Stimulated activated CD8-positive, alpha-beta memory T cell treated with anti-CD3 and anti-CD28 coated beads, Interleukin-2, amount 100 ng/mL, for 48 hours (primary cell): ENCODE measurements at places on chromosomes 7 and 10.

GRCh38 chr10:101826852-101827434 lies 8.7 kb upstream of the OGA start:
- DNase-seq: no peak

- no peak for DNase-seq
These were observed 214.5 kb upstream of the CNTNAP2 start for GRCh38 chr7:145902123-145902522.

DNA sequence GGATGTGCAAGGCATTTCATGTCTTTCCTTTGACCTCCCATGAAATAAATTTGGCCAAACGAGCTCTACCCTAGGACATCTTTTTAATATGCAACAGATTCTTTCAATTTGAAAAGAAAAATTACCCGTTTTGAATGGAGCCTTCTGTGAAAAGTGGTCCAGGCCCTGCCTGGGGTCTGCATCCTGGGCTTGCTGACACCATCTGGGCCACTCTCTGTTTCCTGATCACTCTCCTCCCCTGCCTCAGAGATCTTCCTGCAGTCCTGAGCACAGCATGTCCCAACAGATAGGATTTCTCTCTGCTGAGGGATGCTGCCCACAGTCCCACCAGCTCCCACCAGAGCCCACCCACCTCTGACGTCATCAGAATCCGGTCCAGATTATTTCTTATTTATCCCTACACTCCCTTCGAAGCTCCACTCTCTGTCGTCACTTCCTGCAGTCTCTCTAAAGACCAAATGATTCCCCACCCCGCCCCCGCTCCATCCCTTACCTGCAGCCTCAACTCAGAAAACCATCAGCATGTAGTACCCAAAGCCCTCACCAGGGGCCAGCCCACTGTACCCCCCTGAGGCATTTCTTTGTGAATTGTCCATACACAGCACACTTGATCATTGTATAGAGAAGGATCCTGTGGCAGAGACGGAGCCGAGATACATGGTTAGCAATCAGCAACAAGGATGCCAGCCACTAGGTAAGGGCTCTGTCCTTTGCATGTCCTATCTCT lies 192.1 kb upstream of the MGMT start:
- no peak for DNase-seq

DNA sequence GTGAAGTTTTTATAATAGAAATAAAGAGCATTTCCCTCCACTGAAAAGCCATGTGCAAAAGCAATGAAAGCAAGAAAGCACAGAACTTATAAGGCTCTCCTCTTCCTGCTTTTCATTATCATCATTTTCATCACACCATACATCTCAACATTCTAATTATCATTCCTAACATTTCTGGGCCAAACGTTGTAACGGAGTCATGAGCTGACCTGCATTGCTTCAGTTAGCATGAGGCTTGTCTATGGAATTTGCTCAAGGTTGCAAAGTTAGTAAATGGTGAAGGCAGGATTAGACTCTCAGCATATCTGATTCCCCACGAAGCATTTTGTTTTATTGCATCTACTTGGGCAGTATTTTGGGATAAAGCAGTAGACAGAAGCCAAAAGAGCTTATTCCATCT lies 11.4 kb downstream of the SCIN start:
- DNase-seq: no peak

DNA sequence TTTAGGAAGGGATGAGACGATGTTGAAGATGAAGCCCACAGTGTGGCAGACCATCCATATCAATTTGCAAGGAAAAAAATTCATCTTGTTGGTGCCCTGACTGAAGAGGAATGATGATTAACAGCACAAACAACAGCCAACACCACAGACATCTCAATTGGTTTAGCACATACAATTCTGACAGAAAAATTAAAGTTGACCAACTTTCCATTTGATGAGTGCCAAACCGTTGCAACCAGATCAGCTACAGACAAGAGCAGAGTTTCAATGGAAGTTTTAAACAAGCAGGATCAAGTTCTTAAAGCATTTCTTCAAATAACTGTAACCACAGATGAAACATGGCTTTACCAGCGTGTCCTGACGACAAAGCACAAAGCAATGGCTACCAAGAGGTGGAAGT lies 132.4 kb upstream of the DNAJB12 start:
- no peak for DNase-seq
